ENCODE measurements at places on chromosomes 6 and 20. TPM values are rescaled to one million over a fixed set of nuclear protein-coding genes. Genes with fewer than 3 reads are reported as not detected.

Gene GMPR
- not detected for total RNA-seq

Gene ZNF391
- not detected for total RNA-seq

Gene TDRD6
- 4.5 TPM for total RNA-seq

Gene COQ3
- total RNA-seq, result 10.9 TPM

Gene PPIL6
- total RNA-seq, result 1.3 TPM

Gene IDH3B
- total RNA-seq, result 123 TPM

Gene FKBP1C
- total RNA-seq, result 0.39 TPM

Gene TREML4
- not detected for total RNA-seq

Gene ANKRD66
- total RNA-seq, result not detected

Gene TSPO2
- not detected for total RNA-seq

Gene PTCRA
- 0.91 TPM for total RNA-seq

Gene SLC17A3
- total RNA-seq, result not detected

Gene DACT2
- total RNA-seq, result not detected

Gene PHACTR3
- total RNA-seq, result not detected

Gene DLL1
- total RNA-seq, result not detected

Gene COL21A1
- not detected for total RNA-seq
